D341Med (cell line): ENCODE measurements at places on chromosomes 16 and 17.

DNA sequence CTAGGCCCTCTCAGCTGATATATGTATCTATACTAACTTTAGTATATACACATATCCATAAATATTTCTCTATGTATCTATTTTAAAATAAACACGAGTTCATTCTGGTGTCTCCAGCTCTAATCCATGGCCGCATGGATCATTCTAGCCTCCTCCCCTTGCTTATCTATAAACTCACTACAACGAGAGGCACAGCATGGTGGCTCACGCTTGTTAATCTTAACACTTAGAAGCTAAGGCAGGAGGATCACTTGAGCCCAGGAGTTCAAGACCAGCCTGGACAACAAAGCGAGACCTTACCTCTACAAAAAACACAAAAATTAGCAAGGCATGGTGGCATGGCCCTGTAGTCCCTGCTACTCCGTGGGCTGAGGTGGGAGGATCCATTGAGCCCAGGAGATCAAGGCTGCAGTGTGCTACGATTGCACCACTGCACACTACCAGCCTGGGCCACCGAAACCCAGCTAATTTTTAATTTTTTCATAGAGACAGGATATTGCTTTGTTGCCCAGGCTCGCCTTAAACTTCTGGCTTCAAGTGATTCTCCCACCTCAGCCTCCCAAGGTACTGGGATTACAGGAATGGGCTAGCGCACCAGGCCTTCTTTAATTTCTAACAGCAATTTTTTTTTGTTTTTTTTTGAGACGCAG lies 3.9 kb upstream of the ZNF207 start:
- no peak for DNase-seq

DNA sequence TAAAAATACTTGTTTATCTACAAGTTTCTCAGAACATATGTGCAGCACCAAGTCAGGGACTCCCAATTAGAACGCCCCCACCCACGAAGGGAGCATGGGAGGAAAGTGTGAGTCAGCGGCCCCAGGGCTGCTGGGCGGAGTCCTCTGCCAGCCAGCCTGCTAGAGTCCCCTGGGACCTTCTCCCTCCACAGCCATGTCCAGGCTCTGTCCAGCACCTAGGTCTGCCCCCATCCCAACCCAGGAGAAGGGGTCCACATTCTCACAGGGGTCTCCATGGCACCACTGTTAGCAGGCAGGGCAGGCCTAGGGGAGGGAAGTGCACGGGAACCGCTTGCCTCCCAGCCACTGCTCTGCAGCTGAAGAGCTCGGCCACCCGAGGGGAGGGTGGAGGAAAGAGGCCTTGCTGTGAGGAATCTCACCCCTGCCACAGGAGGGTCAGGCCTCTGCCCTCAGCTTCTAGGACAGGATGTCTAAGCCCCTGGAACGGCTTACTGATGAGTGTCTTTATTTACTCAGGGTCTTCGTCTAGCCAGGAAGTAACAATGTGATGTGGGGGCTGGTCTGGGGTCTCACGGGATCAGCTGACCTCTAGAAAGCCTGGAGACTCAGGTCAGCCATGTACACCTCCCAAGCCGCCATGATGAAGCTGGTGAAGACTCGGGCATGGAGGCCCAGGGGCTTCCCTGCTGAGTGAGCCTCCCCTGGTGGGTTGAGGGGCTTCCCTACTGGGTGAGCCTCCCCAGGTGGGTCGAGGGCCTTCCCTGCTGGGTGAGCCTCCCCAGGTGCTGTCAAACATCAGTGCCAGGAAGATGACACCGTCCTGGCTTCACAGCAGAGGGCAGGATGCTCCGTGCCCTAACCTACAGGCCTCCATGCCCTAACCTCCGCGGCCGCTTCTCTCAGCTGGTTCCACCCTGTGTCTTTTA lies 190.3 kb downstream of the RBFOX3 start:
- DNase-seq: no peak

DNA sequence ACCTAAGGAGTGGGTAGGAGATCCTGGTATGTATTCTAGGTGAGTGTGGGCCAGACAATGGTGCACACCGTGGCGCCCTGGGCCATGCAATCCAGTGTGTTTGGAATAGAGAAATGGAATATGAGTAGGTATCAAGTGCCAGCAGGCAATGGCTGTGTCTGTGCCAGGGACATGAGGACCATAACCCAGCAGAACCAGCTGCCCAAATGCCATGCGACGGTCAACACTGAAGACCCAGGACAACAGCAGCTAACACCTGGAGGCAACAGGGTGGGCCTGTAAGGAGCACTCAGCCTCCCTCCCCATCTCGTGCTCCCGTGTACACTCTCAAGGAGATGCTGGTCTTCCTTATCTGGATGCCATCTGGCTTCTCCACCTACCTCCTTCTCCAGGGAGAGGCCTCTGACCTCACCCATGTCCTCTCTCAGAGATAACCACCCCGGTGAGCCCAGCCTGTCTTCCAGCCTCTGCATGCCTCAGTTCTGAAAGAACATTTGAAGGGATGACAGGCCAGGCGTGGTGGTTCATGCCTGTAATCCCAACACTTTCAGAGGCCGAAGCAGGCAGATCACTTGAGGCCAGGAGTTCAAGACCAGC lies 750 bp upstream of the GSDMB start:
- no peak for DNase-seq

DNA sequence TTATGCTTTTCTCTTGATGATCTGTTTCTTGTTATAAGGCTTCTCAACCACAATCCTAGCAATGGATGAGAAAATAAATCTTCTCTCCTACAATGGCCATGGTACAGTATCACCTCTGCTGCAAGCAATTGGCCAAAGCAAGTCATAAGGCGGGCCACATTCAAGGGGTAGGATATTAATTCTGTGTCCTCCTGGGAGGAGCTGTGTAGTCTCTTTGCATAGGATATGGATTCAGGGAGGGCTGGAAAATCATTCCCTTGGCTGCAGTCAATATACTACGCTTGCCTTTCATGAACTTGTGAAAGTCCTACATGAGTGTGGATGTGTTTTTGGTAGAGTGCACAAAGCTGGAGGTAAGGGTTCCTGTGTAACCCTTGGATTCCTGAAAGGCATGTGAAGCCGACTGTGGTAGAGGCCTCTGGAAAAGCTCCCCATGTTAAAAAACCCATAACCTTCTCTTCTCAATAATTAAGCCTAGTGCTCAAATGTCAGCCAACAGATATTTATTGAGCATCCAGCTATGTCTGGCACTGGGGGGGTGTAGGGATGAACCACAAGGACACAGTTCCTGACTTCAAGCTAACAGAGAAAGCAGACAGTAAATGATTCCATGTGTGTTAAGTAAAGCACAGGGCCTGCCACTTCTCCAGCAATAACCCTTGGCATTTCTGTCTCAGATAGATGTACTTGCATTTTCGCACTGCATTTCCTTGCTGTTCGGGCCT lies 147.6 kb upstream of the HS3ST3A1 start:
- DNase-seq: no peak

- DNase-seq: no peak
Measured at GRCh38 chr17:59199398-59199797, 10.4 kb upstream of the SMG8 start.
